Activated CD4-positive, alpha-beta T cell treated with anti-CD3 and anti-CD28 coated beads, Interleukin-10, Interleukin-2, amounts not matched to agents 100 ng/mL and 50 ng/mL, durations not matched to agents 16 hours and 8 hours (primary cell): ENCODE measurements at places on chromosomes 4 and X.
A peak's percentile ranks its signal among the peaks of the same experiment; 100 is the strongest.

DNA sequence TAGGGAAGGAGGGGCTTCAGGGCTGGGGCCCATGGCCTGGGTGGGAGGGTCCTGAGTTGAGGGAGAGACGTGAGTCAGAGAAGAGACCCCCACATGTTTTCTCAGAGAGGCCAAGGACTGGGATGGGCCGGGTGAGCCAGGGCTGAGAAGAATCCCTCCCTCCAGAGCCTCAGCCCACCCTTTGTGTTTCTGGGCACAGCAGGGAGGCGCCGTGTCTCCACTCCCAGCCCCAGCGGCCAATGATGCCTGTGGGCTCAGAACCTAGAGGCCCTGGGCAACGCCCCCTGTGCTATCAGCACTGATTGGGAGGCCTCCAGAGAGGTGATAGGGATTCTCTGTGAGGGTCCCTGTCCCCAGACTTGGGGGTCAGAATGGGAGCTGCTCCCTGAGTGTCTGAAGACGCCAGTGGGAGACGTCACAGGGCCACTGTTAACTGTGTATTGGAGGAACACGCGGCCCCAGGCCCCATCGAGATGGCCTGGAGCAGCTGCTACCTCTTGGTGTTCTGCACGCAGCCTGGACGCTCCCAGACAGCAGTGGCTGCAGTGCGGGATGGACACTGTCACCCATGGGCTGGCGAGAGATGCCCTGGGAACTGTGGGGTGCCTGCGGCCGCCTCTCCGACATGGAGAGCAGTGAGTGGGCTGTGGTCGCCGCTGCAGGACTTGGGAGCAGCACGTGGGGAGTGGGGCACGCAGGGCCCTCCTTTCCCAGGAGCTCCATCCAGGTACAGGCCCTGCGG lies 8.5 kb downstream of the FGFRL1 start:
- no peak for DNase-seq

DNA sequence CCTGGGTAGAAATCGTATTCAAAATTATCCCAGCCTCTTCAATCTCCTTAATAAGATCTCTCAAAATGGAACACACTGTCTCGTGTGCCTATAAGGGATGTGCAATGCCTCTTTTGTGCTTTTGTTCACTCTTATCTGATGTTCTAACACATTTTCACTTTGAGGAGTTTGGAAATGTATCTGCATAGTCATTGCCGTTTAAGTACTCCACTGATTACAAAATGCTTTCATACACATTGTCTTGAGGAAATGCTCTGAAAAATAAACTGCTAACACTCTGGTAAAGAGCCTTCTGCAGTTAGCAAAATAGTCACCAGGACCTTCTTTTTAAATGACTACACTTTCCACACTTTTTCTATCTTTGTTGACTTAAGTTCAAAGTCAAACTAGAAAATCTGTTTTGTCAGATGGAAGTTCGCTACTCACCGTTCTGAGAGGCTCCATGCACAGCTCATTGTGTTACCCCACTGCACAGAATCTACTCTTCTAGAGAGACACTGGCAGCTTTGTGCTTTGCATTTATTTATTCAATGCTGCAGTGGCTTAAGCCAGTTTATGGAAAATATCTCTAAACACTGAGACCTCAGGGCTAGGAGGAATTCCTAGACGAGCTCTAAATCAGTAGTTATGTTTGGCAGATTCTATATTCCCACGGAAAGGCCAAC lies 159.0 kb downstream of the CHIC2 start:
- no peak for DNase-seq

DNA sequence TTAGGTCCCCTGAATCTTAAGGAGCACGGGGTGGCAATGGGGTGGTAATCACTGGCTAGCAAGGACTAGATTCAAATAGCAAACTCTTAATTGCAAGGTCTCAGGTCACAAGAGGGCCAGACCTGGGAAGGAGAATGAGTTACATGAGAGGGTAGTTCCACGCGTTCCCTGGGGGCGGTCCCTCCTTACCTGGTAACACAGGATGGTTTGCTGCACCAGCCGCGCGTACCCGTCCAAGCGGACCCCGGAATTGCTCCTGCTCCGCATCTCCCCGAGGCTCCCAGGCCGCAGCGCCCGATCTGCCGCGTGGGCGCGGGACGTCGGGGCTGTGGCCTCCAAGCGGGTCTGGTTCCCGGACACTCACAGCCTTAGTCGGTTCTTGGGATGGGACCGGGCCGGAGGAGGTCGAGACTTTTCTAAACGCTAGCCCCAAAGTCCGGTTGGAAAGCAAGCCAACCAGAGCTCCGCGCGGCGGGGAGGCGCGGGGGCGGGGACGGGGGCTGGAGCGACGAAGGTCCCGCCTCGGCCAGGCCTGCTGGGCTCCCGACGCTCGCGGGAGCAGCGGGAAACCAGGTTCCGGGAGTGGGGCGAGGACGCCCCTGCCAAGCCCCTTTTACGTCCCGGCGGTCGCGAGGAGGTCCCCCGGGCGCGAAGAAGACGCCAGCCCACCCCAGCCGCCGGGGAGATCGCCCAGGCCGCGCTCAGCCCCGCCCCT lies at the start of gene PHKA2:
Gene PHKA2, minus strand, starts transcription at position 449 of the 715 bp plus-strand sequence. Its CDS starts 182 bp downstream, at position 267.
- DNase-seq: peak; percentile 52

- no peak for DNase-seq
Observed at GRCh38 chr4:186104890-186105646, 564 bp downstream of the FAM149A start.

DNA sequence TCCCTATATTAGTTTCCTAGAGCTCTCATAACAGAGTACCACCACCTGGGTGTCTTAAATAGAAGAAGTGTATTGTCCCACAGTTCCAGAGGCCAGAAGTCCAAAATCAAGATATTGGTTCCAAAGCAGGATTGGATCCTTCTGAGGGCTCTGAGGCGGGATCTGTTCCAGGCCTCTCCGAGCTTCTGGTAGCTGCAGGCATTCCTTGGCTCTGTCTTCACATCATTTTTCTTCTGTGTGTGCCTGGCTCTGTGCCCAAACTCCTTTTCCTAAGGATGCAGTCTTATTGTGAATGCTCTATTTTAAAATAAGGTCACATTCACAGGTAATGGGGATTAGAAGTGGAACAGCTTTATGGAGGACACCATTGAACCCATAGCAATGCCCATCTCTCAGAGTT lies 253.7 kb upstream of the TAPT1 start:
- no peak for DNase-seq

- no peak for DNase-seq
Observed at GRCh38 chrX:119292445-119292844, 56.4 kb downstream of the PGRMC1 start.

DNA sequence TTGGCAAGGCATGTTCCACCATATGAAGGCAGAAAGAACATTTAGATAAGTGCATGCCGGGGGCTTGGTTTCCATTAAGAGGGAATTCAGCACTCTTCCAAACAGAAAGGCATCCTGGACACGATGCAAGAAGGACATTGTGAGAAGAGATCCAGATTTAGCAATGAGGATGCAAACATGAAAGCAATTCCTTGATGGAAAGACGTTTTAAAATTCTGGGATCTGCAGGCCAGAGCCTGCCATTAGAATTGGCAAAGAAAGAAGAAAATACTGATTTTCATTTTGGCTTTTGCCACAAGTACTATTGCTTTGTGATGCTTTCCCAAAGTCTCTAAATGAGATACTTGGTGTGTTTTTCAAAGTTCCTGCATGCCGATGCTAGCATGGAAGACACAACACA lies 367.6 kb downstream of the PPP3CA start:
- no peak for DNase-seq

DNA sequence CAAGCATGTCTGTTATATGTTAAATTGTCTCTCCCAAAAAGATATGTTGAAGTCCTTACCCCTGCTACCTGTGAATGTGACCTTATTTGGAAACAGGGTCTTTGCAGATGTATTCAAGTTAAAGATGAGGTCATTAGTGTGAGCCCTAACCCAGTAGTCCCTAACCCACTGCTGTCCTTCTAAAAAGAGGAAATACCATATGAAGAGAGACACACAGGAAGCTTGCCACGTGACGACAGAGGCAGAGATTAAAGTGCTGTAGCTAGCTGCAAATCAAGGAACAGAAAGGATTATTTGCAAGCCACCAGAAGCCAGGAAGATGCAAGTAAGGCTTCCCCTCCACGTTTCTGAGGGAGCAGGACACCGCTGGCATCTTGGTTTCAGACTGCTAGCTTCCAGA lies 150.1 kb downstream of the HNRNPD start:
- peak; percentile 9 for DNase-seq

DNA sequence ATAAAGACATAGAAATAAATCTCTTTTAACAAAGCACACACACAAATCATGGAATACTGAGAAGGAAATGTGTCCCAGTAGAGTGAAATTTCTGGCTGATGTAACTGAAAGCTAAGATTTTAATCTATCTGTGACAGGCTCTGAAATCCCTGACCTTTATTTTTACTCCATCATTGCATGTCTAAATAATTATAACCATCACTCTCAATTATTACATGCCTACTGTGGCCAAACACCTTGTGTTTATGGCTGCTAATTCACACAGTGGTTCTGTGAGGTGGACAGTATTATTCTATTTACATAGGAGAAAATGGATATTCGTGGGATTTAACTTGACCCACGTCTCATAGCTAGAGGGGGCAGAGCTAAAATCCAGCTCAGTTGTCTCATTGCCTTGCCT lies 438.1 kb downstream of the TLL1 start:
- DNase-seq: no peak

DNA sequence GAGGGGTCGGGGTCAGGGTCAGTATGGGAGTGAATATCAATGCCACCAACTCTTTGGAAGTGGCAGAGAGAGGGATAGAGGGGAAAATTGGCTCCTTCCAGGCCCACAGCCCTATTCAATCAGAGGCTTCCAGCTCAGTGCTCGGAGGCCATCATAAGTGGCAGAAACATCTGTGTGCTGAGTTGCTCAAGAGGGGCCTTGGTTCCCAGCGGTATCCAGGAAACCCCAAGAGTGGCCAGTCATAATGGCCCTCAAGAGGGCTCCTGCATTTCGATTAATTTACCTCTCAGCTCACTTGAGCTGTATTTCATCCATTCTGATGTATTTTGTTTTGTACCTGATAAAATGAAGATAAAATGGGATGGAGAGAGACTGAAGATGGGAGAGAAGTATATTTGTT lies 154.3 kb upstream of the EOLA2 start:
- DNase-seq: no peak

- DNase-seq: no peak
Observed at GRCh38 chr4:73448448-73449203, 12.6 kb downstream of the AFP start.
